ENCODE measurements at places on chromosomes 2 and 18.
A peak's percentile ranks its signal among the peaks of the same experiment; 100 is the strongest.

DNA sequence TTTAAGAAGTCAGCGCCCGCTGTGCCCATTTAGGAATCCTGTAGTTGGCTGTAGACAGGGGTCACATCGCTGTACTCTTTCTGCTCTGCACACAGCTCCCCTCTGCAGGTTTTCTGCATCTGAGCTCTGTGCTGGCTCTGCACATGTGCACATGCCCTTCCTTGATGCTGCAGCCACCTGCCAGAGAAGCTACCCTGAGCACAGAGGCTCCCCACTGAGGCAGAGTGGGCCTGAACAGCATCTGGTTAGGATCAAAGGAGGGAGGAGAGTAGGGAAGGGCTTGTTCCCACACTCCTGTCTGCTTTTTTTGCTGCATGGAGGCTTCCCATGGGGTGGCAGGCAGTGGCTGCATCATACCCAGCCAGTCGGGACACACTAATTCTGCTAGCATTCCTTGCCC, 238.9 kb downstream of the FHOD3 start:
- DNase-seq, result no peak

DNA sequence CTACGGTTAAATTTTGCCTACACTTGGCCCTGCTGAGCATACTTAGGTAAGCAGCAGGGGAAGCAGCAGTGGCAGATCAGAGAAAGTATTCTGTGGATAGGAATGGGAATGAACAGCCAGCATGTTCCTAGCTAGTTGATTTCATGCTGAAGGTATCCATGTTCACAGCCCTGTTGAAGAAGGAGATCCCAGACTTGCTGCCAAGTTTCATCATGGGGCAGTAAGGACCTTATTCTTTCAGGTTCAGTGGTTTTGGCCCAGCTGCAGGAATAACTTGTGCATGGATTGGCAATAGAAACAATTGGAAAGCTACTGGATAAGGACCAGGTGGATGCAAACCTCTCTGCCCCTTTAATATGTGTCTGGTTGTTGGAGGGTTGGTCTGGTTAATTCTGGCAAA, 98.2 kb upstream of the TMEM178A start:
- DNase-seq, result no peak

- peak; percentile 57 for DNase-seq
These were observed 795 bp downstream of the METTL21A start for GRCh38 chr2:207624185-207625013.

GRCh38 chr2:223959688-223960087, 2.4 kb downstream of the MRPL44 start:
- no peak for DNase-seq

DNA sequence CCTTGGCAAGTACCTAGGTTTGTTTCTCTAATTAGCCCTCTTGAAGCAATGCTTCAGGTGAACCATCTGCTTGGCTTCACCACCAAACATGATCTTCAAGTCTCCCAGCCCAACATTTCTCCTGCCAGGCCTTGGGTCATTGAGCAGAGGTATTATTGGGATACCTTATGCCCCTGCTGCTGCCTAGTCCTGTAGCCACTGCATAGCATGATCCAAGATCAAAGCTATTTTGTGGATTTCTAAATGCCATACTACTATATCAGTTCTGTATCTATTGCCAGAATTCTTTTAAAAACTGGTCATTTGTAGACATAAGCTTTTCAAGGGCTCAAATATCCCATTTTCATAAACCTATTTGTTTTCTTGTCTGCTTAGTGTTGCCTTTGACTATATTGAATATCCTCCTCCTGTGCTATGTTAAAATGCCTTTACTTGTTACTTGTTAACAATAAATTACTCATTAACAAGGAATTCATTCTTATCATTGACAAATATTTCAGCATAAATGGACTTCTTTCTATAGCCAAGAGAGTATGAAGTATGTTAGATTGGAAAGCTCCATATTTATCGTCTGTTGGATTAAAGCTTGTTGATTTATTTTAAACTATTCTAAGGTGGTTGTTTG, 204.5 kb upstream of the RBBP8 start:
- DNase-seq, result no peak

DNA sequence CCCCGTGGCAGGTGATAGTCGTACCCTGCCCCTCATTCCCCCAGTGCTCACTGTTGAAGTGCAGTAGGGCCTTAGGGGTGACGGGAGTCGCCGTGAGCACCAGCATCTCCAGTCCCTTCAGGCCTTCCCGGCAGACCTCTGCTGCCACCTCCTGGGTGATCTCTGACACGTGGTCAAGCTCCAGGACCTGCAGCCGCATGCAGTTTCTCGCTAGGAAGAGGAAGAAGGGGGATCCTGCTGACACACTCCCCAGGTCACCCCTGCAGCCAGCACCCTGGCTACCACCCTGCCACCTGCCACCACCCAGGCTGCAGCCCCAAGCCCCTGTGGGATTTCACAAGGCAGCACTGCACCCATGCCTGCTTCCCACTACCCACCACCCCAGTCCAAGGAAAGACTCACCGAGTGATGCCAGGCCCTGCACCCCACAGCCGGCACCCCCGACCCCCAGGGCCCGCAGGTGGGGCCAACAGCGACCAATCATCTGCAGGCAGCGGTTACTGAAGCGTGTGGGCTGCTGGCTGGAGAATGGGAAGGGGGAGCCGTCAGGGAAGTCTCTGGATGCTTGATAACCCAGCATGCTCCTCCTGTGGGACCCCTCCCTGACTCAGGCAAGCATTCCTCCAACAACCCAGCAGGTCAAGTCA, 23.8 kb downstream of the FBXO41 start:
- no peak for DNase-seq

GRCh38 chr2:229843613-229844012, 78.2 kb downstream of the TRIP12 start:
- no peak for DNase-seq

DNA sequence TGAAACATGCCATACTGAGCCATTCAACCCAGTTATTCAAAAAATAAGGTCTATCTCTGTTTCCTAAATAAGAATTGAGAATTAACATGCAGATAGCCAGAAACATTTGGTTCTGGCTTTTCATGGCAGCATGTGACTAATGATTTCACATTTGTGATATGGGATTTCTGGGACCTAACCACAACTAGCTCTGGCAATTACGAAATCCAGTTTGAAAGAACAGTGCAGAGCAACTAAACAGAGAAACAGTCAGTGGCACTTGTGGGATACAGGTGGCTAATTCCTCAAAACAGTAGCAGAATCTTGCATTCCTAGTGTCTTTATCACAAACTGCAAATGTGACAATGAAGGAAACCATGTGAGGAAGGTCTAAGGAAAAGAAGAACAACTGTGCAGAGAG, 637.8 kb upstream of the CHAC2 start:
- DNase-seq, result no peak

GRCh38 chr2:240996161-240996833, 2.1 kb upstream of the SNED1 start:
- no peak for DNase-seq

- peak; percentile 15 for DNase-seq
These were observed 79.8 kb upstream of the CCDC141 start for GRCh38 chr2:179129574-179130238.

- no peak for DNase-seq
These were observed 8.2 kb downstream of the ARHGAP25 start for GRCh38 chr2:68742626-68743415.

DNA sequence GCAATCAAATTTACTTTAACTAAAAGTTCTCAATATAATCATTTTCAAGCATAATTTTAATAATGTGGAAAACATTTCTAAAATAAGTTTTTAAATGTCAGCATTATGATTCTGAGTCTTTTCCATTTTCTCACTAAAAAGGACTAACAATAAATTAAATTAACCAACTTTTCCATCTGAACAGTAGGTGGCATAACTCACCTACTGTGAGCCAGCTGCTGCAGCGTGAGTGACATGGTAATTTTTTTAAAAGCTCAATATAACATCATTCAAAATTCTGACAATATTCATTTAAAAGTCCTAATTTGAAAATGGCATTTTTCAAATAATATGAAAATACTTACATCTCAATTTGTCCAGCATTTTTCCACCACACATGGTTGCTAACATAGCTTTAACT, 66.5 kb downstream of the DTNB start:
- peak; percentile 21 for DNase-seq

DNA sequence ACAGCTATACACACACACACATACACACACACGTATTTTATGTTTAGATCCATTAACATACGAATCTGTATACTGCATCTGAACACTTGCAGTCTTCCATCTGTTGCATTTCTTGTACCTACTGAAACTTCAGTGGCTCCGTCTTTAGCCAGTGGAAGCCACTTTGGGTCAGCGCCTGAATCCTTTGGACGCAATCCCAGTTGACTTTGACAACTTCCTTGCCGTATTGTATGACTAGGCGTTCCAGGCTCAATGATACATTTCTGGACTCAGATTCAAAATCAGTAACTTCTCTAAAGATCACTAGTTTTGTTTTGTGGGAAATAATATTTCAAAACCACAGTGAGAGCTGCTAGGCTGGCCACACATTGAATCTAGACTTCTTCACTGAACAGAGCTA, 101.5 kb upstream of the GPC1 start:
- DNase-seq, result no peak

GRCh38 chr2:233700028-233700635, 7.4 kb downstream of the UGT1A6 start:
- DNase-seq, result no peak
